ENCODE measurements at places on chromosomes 6 and 20.

DNA sequence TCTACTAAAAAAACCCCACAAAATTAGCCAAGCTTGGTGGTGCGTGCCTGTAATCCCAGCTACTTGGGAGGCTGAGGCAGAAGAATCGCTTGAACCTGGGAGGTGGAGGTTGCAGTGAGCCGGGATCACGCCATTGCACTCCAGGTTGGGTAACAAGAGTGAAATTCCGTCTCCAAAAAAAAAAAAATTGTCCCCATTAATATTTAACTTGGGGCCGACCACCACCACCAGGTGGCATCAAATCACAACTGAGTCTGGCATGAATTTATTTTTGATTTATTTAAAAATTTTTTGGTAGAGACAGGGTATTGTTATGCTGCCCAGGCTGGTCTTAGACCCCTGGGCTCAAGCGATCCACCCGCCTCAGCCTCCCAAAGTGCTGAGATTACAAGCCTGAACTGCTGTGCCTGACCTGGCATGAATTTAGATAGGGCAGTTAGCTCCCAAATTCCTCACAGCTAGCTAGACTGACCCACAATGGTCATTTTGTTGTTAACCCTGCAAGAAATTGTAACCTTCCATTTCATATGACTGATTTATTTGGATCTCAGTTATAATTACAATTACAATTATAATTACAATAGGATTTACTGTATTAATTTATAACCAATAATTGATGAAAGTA, 17.1 kb upstream of the BEND3 start:
- peak; percentile 19 for DNase-seq

GRCh38 chr6:11172501-11173327, 59.8 kb downstream of the NEDD9 start:
- peak; percentile 80 for DNase-seq

GRCh38 chr20:58452667-58453255, 62.4 kb downstream of the APCDD1L start:
- DNase-seq: no peak

DNA sequence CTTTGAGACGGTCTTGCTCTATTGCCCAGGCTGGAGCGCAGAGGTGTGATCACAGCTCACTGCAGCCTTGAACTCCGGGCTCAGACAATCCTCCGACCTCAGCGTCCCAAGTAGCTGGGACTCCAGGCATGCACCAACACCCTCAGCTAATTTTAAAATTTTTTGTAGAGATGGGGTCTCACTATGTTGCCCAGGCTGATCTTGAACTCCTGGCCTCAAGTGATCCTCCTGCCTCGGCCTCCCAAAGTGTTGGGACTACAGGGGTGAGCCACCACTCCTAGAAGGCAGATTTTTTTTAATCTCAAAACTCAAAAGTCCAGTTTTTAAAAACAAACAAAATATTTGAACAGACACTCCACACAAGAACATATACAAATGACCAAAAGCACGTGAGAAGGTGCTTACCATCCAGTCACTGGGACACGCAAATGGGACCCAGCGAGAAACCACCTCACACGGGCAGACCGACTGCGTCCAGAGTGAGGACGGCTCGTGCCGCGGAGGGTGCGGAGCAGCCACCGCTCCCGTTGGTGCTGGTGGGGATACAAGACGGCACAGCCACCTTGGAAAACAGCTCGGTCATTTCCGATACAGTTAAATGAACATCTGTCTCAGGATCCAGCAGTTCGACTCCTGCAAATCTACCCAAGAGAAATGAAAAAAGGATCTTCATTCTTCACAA, 8.5 kb upstream of the HELZ2 start:
- no peak for DNase-seq

DNA sequence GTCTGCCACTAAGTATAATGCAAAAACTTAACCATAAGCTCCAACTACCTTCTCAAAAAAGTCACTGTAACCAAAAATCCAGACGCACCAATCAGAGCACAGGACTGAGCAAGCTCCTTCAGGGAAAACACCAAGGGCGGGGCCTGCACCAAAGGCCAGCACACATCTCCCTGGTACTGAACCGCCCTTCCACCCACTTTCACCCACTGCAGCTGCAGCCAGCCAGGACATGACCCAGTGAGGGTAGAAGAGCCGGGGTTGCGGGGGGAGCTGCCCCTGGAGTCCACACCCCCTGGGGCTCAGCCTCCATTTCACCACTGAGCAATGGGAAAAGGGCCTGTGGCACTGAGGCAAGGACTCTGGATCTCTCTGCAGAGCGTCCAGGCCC, 54.3 kb downstream of the TAF4 start:
- DNase-seq: no peak

GRCh38 chr6:8085053-8085511, 17.3 kb downstream of the EEF1E1 start:
- no peak for DNase-seq

- no peak for DNase-seq
Measured at GRCh38 chr6:43729537-43729936, 40.5 kb upstream of the VEGFA start.
